HCT116 (cell line): ENCODE measurements at places on chromosomes 13 and 19. TPM values are rescaled to one million over a fixed set of nuclear protein-coding genes. Genes with fewer than 3 reads are reported as not detected.

Gene DLL3
- 0.17 TPM for total RNA-seq

Gene ZSCAN4
- not detected for total RNA-seq

Gene SHANK1
- 3.0 TPM for total RNA-seq

Gene OR7C1
- not detected for total RNA-seq

Gene PEAK3
- not detected for total RNA-seq

Gene ZIM2
- total RNA-seq, result not detected

Gene ALOX5AP
- total RNA-seq, result not detected

Gene PLVAP
- total RNA-seq, result 0.47 TPM

Gene WDR87
- not detected for total RNA-seq

Gene URAD
- not detected for total RNA-seq

Gene PSG2
- not detected for total RNA-seq
